Aorta (tissue), 5 donors: ENCODE measurements at places on chromosomes 1 and 21. TPM values are rescaled to one million over a fixed set of nuclear protein-coding genes. Genes with fewer than 3 reads are reported as not detected.

DNA sequence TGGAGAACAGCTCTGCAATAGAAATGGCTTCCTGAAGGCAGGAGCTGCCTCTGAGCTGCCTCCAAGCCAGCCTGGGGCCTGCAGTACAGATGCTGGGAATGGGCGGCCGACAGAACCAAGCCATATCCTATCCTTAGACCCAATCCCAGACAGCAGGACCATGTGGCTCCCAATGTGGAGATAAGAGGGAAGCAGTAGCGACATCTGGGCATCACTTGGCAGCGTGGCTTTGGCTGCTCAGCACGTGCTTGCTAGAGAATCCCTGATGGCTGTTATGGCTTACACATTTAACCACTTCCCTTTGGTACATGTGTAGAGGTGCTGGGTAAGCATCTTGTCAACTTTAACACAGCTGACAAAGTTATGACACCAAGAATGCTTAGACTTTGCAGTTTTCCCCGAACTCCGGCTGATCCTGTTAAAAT, 87.7 kb downstream of the MAN1C1 start:
- DNase-seq = no peak

Gene GUK1
- total RNA-seq = 247 TPM

- DNase-seq = no peak
Measured at GRCh38 chr1:244865028-244865371, 657 bp upstream of the HNRNPU start.

DNA sequence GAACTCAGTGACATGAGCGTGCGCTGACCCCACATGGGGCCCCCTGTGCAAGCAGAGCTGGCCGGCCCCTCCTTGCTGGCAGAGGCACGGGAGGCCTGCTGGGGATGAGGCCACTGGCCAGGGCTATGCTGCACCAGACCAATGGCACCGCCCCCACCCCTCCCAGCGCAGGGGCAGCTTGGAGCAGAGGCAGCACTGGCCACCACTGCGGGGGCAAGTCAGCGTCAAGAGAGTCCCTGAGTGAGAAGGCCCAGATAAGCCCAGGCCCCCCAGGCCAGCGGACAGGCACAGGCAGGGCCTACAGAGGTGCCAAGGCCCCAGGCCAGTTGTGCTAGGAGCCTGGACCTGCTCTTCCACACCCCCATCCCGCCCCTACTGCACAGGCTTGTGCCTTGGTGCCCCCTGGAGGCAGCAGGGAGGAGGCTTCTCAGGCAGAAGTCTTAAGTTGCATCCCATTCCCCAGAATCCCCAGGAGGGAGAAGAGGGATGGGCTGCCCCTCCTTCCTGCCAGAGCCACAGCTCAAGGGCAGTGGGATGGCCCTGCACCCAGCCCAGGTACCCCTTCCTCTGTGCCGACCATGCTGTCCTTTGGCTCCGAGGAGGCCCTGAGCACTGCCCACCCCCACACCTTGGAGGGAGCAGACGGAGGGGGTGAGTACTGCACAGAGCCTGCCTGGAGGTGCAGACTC, 35.8 kb downstream of the EPHX1 start:
- DNase-seq = peak; percentile 92

GRCh38 chr1:193538003-193538354, 351.6 kb upstream of the B3GALT2 start:
- DNase-seq = no peak

Gene CENPL
- 4.8 TPM for total RNA-seq

Gene PCP4
- total RNA-seq = 3.2 TPM

DNA sequence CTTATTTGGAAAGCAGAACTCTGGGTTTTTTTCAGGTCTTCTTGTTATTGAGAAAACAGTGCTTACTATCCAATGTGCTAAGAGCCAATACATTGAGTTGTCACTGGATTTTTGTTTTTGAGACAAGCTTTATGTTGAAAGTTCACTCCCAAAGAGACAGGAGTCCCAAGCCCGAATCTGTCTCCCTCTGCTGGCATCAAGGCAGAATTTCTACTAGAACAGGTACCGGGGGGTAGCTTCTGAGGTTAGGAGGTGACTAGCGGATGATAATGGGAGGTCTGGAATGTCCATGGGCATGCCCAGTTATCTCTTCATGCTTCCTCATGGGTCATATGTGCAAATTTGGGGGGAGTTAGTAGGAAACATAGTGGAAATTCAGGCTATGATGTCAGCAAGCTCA, 25.1 kb downstream of the ZNF124 start:
- DNase-seq = no peak

Gene PFKL
- total RNA-seq = 95.1 TPM

Gene BCAR3
- 24.1 TPM for total RNA-seq

GRCh38 chr1:202249436-202249835, 55.8 kb downstream of the LGR6 start:
- no peak for DNase-seq

DNA sequence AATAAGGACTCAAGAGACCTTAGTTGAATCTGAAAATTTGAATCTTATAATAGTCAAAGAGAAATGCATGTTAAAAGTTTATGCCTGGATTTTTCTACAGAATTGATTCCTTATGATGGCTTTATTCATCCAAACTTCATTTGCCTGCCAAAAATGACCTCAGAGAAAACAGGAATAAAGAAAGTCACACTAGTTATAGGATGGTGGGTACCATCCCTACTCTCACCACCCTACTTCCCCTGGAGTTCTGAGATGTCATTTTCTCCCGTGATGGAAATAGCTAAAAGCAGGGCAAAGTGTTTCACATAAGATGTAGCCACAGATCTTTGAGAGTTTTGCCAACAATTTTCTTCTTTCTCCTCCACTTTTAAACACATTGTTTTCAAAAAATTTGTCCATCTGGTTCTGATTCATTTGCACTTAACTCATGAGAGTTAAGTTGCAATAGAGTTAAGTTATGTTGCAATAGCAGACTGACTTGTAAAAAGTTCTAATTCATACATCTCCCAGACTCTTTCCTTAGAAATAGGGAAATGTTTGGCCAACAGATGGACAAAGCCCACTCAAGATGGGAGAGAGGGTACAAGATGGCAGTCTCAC, 384.6 kb downstream of the PLPP3 start:
- DNase-seq = no peak

GRCh38 chr1:100187912-100188311, 9.9 kb upstream of the LRRC39 start:
- DNase-seq = no peak

DNA sequence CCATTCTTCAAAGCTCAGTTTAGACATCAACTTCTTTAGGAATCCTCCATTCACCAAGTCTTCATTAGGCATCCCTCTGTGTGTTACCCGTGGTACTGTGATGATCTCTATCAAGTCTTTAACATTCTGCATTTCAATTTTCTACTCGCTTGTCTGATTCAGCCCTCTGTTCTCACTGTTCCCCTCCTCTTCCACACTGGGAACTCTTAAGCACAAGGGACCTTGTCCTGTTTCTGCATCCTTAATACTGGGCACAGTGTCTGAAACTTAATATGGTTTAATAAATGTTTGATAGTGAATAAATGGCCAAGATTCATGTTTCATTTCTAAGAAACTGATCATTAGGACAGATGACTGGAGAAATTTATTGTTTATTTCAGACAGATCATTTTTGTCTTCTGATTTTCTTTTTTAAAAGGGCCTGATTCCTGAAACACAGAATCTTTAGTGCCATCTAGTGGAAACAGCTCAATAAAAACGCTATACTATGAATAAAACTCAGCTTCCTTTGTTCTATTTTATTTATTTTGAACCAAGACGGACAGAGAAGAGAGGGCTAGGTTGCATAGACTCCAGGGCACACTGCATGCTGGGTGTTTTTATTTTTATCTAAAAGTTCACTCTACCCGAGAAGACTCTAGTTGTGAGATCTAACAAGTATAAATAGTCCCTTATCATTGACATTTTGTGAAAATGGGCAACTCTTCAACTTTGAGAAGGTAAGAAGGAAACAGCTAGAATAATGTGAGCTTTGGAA, 7.0 kb upstream of the TRIM45 start:
- DNase-seq = no peak

DNA sequence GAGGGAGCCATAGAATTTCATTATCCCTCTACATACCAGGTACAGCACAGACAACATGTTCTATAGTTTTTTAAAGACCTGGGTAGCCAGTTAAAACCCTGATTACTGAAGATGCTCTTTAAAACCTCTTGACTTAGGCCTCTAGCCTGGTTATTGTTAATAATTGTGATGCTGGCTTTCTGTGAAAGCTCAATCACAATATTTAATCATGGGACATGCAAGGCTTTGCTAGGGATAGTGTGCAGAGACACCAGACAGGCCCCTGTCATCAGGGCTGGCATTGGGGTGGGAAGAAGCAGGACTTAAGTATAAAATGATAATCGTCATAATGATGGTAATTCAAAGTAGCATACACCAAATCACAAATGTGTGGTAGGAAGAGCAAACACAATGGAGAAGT, 274.4 kb downstream of the PTBP2 start:
- no peak for DNase-seq

- no peak for DNase-seq
Measured at GRCh38 chr1:94535879-94536278, 5.7 kb downstream of the F3 start.

Gene OR2L5
- total RNA-seq = 0.24 TPM

GRCh38 chr1:198483006-198483405, 57.5 kb downstream of the ATP6V1G3 start:
- no peak for DNase-seq

- DNase-seq = no peak
Measured at GRCh38 chr1:10803971-10804820, 7.8 kb upstream of the CASZ1 start.

DNA sequence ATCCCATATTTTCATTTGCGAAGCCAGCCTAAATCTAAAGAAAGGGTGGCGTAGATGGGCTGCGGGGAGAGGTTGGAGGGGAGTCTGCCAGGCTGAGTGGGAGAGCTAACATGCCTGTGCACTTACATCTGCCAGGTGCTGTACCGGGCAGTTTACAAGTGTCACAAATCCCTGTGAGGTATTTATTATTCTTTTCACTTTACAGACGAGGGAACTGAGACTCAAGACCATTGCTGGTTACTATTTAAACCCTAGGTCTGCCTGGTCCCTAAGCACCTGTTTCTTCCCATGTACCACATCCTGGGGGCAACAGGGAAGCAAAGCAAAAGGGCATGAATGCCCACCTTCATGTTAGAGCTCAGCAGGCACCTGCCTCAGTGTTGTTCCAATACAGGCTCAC, 19.4 kb upstream of the EFNA1 start:
- no peak for DNase-seq

Gene MYOC
- total RNA-seq = 74.0 TPM

Gene S100A9
- total RNA-seq = 276 TPM

Gene MATN1
- 0.42 TPM for total RNA-seq

GRCh38 chr1:107551456-107551855, 410.6 kb downstream of the NTNG1 start:
- no peak for DNase-seq

DNA sequence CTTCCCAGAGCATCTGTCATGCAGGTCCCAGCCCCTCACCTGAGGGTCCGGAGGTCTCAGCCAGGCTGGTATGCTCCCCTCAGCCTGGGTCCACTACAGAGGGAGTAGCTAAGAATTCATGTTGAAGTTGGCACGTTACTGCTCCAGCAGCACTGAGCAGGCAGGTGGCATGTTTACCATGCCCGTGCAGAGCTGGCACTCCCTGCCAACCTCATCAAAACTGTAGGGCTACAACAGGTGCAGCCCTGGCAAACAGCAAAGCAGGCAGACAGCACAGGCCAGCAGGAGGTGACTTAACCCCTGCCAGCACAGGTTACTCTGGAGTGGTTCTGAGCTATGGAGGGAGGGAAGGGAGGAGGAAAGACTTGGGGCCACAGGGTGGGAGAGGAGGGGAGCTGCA, 46.4 kb downstream of the NUAK2 start:
- no peak for DNase-seq

DNA sequence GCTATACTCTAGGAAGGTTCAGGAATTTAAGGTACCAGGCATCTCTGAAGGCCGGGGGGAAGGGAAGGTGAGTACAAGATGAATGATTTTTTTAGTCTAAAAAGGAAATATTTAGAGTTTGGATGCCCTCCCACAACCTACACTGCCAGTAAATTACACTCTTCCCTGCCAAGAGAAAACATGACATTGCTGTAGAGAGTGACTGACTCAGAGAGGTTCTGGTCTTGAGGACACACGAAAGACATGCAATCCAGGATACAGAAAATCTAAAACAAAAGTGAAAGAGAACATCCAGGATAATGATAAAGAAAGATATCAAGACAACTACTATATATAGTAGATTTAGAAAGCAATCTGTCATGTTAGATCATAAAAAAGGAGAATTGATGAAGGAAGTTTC, 200.5 kb downstream of the TYW3 start:
- no peak for DNase-seq

GRCh38 chr1:41322835-41323234, 38.4 kb upstream of the FOXO6 start:
- no peak for DNase-seq
